Breast epithelium (tissue), 4 donors: ENCODE measurements at places on chromosomes 3 and 15. TPM values are rescaled to one million over a fixed set of nuclear protein-coding genes. Genes with fewer than 3 reads are reported as not detected.

GRCh38 chr15:38164061-38164460 lies 88.6 kb upstream of the SPRED1 start:
- DNase-seq: no peak

Gene CYP1A1
- total RNA-seq: 32.1 TPM

- DNase-seq: no peak
These were observed 86.6 kb downstream of the TOP2B start for GRCh38 chr3:25578059-25578458.

DNA sequence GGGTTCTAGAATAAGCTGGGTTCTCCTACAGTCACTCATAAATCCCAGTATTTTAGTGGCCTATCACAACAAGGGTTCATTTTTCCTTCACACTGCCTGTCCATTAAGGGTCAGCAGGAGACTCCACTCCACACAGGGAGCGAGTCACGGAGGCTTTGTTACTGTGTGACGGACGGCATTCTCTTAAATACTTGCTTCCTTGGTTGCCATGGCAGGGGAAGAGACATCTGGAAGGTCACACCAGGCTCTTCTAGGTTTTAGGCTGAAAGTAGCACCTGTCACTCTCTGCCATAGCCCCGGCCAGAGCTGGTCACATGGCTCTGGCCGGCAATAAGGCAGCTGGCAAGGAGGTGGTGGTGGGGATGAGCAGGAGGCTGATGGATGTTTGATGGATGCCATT lies 89.4 kb upstream of the ANKRD34C start:
- no peak for DNase-seq
